ENCODE measurements at places on chromosomes 5 and 9.

GRCh38 chr9:23538067-23538402 is 288.0 kb downstream of the ELAVL2 start:
- DNase-seq: no peak

- DNase-seq: no peak
Measured at GRCh38 chr5:62631909-62632580, 53.4 kb downstream of the LRRC70 start.

GRCh38 chr9:95874303-95874988 is 1.0 kb upstream of the ERCC6L2 start:
- no peak for DNase-seq

- DNase-seq: no peak
Measured at GRCh38 chr5:72387985-72388384, 67.8 kb downstream of the PTCD2 start.

DNA sequence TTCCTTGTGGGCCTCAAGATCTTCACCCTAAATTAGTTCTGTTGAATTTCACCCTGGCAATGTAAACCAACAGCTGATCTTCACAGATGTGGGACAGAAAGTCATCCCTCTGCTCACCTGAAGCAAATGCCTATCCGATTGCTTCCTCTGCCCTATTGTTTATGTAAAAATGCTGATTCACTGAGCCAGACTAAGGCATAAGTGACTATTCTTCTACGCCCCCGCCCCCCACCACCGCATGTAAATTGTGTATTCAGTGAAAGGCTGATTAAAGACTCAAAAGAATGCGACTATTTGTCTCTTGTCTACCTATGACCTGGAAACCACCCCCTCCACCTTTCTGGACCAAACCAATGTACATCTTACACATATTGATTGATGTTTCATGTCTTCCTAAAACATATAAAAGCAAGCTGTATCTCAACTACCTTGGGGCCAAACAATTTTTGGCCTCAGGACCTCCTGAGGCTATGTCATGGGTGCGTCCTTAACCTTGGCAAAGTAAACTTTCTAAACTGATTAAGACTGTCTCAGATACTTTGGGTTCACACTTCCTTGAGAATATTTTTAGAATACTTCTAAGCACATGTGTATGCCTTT is 129.7 kb upstream of the BOD1 start:
- no peak for DNase-seq

- DNase-seq: no peak
Measured at GRCh38 chr5:87777877-87778276, 365.1 kb upstream of the CCNH start.

DNA sequence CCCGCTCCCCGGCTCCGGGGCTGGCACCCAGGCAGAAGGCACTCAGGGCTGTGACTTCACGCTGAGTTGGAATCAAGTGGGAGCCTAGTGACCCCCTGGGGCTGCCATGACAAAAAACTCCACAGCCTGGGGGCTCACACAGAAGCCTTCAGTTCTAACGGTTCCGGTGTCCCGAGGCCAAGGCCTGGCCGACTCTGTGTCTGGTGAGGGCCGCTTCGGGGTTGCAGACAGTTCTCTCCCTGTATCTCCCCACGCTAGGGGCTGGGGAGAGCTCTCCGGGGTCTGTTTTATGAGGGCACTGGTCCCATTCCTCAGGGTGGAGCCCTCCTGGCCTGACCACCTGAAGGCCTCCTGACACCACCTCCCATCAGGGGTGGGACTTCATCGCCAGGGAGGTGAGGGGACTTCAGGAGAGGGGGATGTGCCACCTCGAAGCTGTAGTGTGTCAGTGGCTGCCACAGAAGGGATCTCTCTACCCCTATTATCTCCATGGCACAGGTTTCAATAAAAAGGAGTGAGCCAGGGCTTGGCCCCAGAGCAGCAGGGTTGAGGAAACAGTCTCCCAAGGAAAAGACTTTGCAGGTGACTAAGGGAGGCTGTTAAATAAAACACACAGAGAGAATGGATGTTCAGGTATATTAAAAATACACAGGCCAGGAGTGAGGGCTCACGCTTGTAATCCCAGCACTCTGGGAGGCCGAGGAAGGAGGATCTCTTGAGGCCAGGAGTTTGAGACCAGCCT is 1.5 kb upstream of the SLC6A3 start:
- no peak for DNase-seq

DNA sequence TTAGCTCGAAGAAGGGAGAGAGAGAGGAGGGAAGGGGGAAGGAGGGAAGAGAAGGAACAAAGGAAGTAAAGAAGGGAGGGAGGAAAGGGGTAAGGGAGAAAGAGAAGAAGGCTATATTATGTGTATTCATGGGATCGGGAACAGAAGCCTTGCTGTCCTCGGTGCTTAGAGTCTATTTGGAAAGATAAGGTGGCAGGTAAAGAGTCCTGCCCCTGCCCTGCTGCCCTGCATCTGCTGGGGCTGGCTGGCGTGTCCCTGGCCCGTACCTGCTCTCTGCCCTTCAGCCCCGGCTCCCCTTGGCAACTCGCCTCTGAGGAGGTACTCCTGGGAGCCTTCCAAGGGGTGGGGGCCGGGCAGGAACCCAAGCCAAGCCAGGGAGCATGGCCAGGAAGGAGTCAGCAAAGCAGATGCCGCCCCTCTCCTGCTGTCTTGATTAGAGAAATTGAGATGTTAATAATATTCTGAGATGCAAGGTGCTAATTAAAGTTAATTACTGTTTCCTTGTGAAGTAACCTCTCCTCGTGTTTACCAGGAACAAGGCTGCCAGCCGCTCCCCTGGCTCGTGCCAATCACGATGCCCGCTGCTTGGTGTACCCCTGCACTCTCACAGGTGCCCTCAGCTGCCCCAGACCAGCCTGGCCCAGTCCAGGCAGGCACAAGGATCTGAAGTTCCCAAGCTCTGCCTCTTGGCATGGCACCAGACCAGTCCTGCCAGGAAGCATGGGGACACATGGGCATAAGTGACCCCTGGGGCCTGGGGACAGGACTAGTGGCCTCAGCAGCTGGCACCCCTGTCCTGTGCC is 36.6 kb downstream of the PCDH1 start:
- no peak for DNase-seq

GRCh38 chr5:127586066-127586770 is 62.7 kb upstream of the CTXN3 start:
- DNase-seq: no peak

- no peak for DNase-seq
Measured at GRCh38 chr5:32953694-32954093, 242.6 kb downstream of the NPR3 start.

GRCh38 chr9:928363-929042 is 48.0 kb upstream of the DMRT3 start:
- DNase-seq: no peak

DNA sequence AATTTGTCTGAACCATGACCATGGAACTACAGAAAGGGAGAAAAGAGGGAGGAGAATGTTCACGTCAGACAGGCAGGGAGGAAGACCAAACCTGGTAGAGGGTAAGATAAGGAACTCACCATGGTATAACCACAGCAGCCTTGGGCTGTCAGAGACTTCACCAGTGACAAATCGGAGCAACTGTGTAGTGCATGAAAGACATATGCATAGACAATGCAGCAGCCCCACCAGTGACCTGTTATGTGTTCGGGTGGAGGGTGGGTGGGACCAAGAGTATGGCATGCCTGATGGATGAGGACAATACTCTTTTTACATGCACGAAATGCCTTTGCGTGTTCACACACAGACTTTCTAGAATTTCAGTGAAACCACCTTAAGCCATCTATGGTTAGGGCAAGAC is 221.8 kb upstream of the RASEF start:
- no peak for DNase-seq

GRCh38 chr5:74177961-74178360 is 462.6 kb downstream of the ENC1 start:
- DNase-seq: no peak

DNA sequence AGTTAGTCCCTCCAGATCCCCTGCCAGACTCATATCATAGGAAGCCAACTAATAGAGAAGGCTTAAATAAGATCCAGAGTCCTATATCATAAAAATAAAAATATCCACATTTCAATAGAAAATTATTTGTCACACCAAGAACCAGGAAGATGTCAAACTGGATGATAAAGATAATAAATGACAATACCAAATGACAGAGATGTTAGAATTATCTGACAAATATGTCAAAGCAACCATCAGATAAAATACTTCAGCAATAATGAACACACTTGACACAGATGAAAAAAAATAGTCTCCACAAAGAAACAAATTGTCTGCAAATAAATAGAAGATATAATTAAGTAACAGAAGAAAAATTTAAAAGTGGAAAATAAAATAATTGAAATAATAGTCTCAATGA is 300.7 kb upstream of the FTMT start:
- DNase-seq: no peak

DNA sequence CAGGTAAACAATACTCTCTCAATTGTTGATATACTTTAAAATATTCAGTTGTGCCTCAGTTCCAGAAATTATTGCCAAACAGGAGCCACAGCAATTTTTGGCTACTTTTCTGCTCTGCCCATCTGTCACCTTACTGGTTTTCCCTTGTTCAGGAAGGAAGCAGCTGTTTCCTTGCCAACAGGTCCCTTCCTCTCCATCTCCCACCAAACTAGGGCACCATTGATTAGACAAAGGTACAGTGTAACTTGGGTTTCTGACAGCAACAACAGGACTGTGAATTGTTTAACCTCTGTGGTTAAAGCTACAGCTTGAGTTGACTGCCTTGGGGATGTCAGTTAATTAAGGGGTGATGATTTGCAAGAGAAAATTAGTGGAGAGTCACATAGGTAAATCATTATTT is 76.9 kb downstream of the PIP5K1B start:
- no peak for DNase-seq

- no peak for DNase-seq
Measured at GRCh38 chr5:173245319-173246134, 10.5 kb upstream of the NKX2-5 start.

- no peak for DNase-seq
Measured at GRCh38 chr9:110298043-110298605, 39.5 kb downstream of the TXNDC8 start.

DNA sequence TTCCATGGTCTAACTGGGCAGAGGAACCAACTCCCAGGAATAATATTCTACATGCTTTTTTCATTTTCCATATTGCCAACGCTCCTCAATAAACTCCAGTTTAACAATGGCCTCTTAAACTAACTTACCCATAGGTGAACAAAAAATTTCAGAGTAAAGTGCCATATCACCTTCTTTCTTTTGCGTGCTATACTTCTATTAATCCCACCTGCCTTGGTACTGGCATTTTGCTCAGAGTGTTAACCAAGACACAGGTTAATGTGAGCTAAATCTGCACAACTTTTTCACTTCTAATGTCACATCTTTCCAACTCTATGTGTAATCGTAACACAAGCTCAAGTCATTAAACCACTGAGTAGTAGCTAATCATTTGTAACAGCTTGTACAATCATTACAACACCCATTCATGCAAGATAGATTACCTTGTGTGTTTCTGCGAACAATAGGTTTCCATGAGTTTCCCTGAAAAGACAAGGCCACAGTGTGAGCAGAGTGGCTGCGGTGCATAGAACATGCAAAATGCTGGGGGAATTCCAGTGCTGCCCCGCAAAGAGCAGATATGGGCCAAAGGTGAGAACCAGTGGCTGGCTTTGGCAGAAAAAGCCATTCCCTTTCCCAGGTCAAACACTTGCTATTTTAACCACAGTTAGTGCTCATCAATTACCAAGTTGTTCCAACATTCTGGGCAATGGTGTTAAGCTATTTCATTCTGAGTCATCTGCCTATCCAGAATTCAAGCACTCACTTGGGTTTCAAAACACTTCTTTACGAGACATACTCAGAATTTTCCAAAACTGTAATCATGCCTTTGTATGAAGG is 42.8 kb downstream of the TIMD4 start:
- no peak for DNase-seq

- DNase-seq: no peak
Measured at GRCh38 chr9:2193552-2193951, 178.4 kb downstream of the SMARCA2 start.

- no peak for DNase-seq
Measured at GRCh38 chr5:158967541-158967940, 132.2 kb downstream of the EBF1 start.

- no peak for DNase-seq
Measured at GRCh38 chr5:158933494-158934318, 166.0 kb downstream of the EBF1 start.

DNA sequence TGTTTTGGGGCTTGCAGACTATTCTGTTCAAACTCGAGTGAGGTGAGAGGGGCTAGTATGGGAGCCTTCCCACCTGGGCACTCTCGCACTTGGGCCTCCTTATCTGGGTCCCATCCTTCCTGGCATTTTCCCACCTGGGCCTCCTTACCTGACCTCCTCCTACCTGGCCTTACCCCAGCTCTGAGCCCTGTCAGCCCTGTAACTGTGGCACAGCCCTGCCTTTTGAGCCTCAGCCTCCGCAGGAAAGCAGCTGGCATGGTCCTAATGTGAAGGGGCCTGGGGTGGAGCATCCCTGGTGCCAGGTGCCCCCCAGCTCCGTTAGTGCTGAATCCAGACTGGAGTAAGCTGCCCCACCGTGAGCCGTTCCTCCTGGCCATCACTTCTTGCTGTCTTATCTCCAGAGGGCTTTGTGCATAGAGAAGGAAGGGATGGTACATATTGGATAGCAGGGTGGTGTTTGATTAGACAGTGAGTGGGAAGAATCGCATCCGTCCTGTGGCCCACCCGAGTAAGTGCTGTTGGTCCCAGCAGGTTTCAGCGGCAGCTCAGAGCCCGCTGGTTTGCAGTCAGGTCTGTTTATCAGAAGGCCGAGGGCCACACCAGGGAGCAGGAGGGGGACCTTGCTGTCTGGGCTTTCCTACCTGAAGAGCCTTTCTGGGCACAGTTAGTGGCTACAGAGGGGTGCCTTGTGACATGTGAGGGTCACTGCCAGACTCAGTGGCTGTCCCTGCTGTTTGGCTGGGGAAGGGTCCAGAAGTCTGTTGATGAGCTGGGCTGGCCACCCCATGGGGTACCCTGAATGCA is 76.5 kb downstream of the WNK2 start:
- DNase-seq: no peak

DNA sequence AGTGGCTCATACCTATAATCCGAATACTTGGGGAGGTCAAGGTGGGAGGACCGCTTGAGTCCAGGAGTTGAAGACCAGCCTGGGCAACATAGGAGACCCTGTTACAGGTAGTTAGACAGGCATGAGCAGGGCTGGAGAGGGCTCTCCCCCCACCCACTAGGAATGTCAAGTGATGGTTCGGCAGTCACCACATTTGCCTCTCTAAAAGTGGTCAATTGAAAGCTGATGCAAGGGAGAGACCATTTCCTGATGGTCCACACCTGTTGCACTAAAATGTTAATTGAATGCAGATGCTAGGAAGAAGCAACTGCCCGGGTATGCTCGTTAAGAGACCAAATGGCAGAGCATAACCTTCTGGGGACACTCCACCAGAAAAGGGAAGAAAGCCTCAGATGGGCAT is 82.7 kb downstream of the SFXN1 start:
- DNase-seq: no peak

DNA sequence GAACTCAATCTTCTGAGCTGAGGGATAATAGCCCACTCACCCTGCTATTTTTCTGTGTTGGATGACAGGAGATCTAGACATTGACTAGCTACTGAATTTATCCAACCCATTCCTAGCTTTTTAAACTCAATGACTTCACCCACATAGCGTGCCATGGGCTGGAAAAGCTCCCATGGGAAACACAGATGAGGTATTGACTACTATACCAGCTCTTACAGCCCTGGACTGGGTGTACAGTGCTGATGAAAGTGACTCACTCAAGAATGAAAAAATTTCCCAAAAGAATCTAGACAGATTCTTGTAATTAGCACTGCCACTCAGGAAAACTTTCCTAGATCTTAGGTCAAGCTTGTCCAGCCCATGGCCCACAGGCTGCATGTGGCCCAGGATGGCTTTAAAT is 72.7 kb upstream of the NREP start:
- DNase-seq: no peak

- DNase-seq: no peak
Measured at GRCh38 chr5:127870914-127871313, 167.7 kb downstream of the CCDC192 start.

- no peak for DNase-seq
Measured at GRCh38 chr5:58963361-58963760, 380.5 kb downstream of the RAB3C start.
